NAMALWA (cell line): ENCODE measurements at places on chromosomes 7 and 10.

- DNase-seq, result no peak
Observed at GRCh38 chr10:88428442-88428841, 154.7 kb downstream of the RNLS start.

DNA sequence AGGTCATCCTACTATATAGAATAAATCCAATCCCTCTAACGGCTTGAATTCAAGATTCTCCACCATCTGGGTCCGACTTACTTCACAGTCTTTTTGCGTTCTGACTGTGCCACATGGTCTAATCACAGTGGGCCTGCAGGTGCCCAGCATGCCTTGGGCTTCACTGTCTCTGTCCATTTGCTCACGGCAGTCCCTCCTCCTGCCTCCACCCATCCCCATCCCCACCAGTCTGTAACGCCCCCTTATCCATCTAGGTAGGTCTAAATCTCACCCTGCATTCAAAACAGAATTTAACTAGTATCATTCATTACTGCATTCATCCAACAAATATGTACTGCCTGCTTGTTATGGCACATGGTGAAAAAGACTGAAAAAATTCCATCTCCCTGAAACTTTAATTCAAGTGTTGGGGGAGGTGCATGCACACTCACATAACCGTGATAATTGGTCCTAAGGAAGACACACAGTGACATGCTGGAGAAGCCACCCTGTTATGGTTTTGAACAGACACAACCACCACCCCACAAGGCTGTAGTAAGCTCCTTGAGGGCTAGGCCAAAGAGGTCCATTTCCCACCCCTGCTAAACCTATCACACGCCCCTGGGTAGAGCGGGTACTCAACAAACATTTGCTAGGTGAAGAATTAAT lies 24.2 kb downstream of the SORBS1 start:
- no peak for DNase-seq

DNA sequence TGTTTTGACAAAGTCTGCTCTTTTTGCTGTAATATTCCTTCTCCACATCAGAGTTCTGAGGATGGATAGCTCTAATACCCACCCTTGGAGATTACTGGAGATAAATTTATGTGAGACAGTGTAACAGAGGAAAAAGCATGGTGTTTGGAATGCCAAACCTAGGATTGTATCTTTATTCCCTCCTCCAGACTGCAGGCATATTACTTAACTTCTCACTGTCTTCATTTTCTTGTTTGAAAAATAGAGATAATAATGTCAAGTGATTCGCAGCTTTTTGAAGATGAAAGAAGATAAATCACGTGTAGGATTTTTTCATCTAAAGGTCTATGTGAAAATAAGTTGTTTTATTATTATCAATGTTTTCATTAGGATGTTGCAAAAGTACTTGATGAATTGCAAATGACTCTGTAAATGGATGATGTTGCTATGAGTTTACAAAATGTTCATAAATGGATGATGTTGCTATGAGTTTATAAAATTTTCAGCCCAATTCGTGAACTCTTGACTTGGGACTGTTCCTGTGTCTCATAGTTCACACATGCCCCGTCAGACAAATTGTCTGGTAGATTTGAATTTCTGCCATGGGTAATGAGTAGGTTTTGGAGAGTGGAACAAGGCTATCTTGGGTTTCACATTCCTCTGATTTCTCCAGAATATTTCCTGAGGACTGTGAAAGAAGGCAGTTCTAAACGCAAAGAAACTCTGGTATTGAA lies 113.1 kb upstream of the IGFBP3 start:
- no peak for DNase-seq

- DNase-seq, result peak; percentile 55
Observed at GRCh38 chr7:98165827-98166667, 45.2 kb upstream of the BHLHA15 start.

DNA sequence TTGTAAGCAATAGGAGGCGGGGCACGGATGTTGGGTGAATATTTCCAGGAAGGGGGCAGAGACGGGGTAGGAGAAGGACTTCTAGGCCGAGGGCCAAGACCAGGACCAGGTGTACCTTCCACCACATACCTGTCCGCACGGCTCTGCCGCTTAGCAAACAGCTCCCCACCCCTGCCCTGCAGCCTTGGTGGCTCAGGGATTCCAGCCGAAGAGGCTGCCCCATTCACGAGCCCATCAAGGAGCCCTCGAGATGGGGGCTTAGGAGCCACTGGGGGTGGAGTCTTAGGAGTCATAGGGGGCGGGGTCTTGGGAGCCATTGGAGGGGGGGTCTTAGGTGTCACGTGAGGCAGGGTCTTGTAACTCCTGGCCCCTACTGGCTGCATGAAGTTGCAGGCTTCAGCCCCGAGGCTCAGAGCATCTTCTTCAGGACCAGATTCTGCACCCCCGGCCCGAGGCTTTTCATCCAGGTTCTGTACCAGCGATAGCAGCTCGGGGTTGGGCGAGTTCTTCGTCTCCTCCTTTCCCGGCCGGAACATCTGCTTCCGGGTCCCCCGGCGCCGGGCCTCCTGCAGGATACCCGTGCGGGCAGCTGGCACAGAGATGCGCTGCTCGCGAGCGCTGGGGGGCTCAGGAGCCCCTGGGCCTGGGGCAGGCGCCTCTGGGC lies 6.1 kb upstream of the MYOZ1 start:
- DNase-seq, result no peak

GRCh38 chr10:95819620-95820329 lies 63.8 kb downstream of the ENTPD1 start:
- no peak for DNase-seq

DNA sequence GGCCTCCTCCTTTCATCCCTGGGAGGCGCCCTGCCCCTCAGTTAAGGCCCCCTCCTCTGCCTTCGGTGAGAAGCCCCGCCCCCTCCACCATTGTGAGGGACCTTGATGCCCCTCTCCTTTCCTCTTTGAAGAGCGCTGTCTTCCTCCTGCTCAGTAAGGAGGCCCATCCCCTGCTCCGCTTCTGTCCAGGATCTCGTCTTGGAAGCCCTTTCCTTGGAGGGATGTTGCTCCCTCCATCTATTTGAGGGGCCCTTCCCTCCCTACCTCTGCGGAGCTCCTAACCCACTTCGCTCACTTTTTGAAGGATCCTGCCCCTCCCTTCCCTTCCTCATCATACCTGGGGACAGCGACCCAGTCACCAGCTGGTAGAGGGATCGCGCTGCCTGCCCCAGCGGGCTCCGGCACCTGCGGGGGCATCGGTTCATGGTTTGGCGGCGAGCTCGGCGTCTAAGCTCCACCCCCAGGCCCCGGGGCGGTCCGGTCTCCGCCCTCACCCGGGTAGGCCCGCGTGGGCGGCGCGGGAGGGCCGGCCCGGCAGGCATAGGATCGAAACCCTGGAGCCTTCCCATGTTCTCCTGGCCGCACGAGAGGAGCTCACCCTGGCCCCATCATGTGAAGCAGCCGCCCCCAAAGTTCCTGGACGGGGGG lies 4.1 kb downstream of the KCNIP2 start:
- DNase-seq, result peak; percentile 67

DNA sequence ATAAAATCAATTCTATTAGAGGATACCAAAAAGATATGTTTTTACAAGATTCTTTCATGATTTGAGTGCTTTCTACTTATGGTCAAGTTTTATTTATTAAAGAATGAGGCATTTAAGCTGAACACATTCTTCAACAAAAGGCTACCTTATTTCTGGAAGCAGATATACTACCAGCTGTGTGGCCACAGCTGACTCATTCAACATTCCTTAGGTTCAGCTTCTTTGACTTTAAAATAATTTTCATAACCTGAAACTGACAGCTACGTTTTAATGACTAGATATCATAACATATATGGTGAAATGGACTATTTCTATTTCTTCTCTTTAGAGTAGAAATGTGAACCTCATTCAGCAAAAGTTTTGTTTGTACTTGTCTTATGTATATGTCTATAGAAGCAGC lies 414.2 kb upstream of the SEMA3C start:
- DNase-seq, result no peak

DNA sequence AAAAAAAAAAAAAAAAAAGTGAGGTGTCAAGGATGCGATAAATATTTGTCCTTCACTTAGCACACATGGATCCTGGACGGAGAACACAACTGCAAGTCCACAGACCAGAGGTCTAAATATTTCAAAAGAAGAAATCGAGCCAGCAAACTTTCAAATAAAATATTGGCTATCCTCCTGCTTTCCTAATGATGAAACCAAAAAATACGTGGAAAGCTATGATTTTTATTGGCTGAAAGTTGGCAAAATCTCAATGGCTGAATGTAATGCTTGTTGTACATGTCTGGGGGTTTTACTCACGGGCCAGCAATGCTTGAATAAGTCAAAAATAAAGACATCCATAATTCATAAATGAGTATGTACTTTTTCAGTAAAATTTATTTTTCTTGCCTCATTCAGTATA lies 19.0 kb upstream of the MGMT start:
- DNase-seq, result no peak

- DNase-seq, result no peak
Observed at GRCh38 chr10:15265056-15265455, 96.6 kb upstream of the NMT2 start.

GRCh38 chr10:125141860-125142484 lies 18.4 kb downstream of the CTBP2 start:
- no peak for DNase-seq

DNA sequence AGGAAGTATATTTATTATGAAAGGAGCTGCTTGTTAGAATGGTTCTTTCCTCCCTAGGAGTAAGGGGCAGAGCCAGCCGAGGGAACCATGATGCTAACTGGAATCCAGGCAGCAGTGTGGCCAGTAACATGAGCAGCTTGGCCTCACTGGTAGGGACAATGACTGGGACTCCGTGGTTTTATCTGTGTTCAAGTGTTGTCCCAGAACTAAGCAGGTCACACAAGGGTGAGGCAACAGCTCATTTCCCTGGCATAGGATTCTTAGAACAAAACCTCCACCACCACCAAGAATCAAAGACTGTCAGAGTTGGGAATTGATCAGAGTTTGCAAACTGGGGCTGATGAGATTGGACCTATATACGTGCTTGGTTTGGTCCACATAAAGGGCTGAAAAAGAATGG lies 138.9 kb upstream of the COBL start:
- DNase-seq, result no peak

GRCh38 chr7:189719-190118 lies 2.7 kb upstream of the FAM20C start:
- DNase-seq, result no peak

DNA sequence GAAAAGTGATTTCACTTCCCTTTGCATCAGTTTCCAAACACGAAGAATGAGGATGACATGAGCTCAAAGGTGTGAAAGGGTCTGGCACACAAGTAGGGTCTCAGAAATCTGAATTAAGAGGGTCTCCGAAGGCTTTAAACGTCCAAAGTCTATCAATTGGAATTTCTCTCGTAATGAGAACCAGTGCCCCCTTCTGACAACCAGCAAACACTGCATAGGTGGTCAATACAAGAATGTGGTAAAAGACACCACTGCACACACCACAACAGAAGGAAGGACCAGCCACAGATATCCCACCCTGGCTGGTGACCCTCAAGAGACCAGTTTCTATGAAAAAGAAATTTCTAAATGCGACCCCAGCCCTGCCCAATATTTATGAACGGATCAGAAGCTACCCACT lies 78.1 kb downstream of the CALN1 start:
- DNase-seq, result peak; percentile 15

DNA sequence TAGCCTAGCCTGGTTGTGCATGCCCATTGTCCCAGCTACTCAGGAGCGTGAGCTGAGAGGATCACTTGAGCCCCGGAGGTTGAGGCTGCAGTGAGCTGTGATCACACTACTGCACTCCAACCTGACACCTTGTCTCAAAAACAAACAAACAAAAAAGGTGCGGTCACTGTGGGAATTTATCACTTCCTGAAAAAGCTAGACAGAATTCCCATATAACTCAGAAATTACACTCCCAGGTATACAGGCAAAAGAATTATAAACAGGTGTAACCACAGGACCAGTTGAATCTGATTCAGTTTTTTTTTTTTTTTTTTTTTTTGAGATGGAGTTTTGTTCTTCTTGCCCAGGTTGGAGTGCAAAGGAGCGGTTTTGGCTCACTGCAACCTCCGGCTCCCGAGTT lies 3.2 kb upstream of the OGDH start:
- DNase-seq, result no peak

- DNase-seq, result no peak
Observed at GRCh38 chr10:47442351-47442750, 41.6 kb downstream of the ANXA8 start.

- no peak for DNase-seq
Observed at GRCh38 chr7:71386152-71386785, 254.3 kb downstream of the GALNT17 start.

DNA sequence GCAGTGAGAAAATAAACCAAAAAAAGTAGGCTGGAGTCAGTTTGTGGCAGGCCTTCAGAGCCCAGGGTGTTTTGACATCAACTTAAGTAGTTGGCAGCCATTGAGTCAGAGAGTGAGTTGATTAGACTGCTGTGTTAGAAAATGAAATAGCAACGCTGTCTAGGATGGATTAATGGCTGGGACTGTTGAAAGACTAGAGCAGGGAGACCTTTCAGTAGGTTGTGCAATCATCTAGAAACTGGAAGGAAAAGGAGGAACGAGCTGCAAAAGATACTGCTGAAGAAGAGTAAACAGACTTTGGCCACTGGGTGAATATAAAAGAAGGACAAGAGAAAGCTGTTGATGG lies 28.6 kb upstream of the TRIL start:
- no peak for DNase-seq

- DNase-seq, result no peak
Observed at GRCh38 chr10:104903433-104903832, 262.3 kb downstream of the SORCS3 start.

GRCh38 chr7:148723846-148724245 lies 25.1 kb downstream of the CUL1 start:
- DNase-seq, result no peak

DNA sequence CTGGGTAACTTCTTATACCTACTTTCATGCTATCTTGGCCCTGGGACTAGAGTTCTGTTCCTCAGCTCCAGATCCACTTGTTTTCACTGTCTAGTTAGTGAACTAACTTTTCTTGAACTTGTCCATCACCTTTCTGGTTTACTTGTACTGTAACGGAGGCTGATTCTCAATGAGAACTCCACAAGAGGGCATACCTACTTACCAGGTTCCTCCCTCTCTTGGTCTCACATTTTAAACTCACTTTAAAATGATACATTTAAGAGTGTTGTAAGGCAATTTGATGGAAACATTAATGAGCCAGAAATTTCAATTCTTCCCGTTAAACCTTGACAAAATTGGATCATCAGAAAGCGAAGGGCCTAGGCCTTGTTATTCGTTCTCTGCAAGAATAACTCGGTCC lies 111.6 kb downstream of the MAGI2 start:
- no peak for DNase-seq

- no peak for DNase-seq
Observed at GRCh38 chr10:132617737-132618052, 80.1 kb downstream of the INPP5A start.

- no peak for DNase-seq
Observed at GRCh38 chr10:95413588-95413987, 122.8 kb upstream of the PDLIM1 start.

GRCh38 chr10:66192162-66192831 lies 733.5 kb upstream of the LRRTM3 start:
- no peak for DNase-seq

- no peak for DNase-seq
Observed at GRCh38 chr7:124762611-124763143, 2.9 kb downstream of the GPR37 start.

GRCh38 chr10:72105710-72106109 lies 17.4 kb upstream of the SPOCK2 start:
- no peak for DNase-seq

GRCh38 chr10:75736151-75736640 lies 304.8 kb downstream of the LRMDA start:
- no peak for DNase-seq

- DNase-seq, result no peak
Observed at GRCh38 chr7:68785036-68785435, 813.2 kb upstream of the AUTS2 start.

GRCh38 chr10:100341953-100342626 lies 4.9 kb upstream of the SCD start:
- peak; percentile 67 for DNase-seq

- DNase-seq, result no peak
Observed at GRCh38 chr10:91536111-91536510, 96.8 kb downstream of the PPP1R3C start.
